Naive thymus-derived CD8-positive, alpha-beta T cell (primary cell): ENCODE measurements at places on chromosomes 11 and 22.

DNA sequence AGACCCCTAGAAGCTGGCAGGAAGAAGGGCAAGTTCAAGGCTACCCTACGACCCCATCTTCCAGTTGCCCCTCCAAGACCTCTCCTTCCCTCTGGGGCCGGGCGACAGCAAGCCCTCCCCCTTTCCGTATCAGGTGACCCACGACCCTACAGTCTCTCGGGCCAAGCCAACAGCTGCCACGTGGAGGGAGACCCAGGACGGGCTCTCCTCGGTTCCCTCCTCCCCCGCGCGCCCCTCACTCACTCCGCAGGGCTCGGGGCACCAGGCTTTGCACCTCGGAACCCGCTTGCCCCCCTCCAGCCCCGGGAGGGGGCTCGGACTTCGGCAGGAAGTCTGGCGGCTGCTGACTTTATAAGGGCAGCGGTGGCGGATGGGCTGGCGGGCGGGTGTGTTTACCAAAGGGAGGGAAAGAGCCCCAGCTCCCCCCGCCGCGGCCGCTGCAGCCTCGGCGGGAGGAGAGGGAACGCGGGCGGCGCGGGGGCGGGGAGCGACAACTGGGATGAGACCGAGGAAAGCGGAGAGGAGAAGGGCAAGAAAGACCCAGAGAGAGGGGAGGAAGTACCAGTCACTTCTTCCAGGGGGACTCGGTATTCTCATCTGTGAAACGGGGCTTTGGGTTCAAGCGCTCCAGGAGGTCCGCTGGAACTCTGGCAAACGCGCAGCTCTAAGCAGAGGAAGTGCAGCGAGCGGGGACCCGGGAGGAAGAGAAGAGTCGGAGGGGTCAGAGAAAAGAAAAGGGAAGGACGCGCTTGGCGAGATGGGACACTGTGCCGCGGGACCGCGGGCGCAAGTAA, 767 bp downstream of the SLC43A1 start:
- DNase-seq: peak; percentile 24

- DNase-seq: no peak
Measured at GRCh38 chr11:17762309-17762974, 27.9 kb downstream of the KCNC1 start.

DNA sequence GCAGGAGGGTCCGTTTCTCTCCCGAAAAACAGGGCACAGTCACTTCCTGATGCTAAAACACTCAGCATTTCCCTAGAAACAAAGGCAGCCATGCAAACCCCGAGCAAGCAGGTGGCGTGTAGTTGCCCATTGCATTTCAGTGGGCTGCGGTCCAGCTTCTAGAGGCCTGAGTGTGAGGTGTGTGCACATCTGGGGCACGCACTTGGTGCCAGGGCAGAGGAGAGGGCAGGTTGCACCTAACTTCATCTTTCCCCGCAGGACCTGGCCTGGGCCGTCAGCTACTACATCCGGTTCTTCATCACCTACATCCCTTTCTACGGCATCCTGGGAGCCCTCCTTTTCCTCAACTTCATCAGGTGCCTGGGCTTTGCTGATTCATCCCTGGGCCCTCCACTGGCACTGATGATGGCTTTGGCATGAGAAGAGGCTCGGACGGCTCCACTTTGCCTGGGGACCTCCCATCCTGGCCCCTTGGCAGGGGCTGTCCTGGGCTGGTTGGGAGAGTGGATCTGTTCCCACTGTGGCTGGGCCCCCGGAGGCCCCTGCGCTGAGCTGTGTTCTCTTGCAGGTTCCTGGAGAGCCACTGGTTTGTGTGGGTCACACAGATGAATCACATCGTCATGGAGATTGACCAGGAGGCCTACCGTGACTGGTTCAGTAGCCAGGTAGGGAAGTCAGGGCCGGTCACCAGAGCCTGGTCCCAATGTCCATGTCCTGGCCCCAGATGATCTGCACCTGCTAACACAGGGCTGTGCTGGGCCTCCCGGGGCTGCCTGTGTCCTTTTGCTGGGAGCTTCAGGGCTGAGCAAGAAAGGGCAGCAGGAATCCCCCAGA, 28.4 kb downstream of the FADS3 start:
- DNase-seq: no peak

DNA sequence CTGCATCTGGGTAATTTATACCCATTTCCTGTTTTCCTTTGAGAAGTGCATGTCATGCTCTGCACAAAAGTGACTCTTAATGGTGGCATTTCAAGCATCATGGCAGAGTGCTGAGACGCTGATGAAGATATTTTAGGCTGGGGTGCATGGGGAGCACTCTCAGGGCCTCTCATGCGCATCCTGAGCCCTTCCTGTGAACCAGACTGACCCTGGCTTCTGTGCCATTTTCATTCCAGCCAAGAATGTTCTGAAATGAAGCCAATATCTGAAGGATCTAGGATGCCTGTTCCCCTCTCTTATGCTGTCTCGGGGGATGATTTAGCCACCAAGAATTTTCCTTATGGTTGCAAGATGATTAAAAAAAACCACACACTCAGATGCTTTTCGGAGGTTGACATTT, 61.5 kb downstream of the MIAT start:
- no peak for DNase-seq

DNA sequence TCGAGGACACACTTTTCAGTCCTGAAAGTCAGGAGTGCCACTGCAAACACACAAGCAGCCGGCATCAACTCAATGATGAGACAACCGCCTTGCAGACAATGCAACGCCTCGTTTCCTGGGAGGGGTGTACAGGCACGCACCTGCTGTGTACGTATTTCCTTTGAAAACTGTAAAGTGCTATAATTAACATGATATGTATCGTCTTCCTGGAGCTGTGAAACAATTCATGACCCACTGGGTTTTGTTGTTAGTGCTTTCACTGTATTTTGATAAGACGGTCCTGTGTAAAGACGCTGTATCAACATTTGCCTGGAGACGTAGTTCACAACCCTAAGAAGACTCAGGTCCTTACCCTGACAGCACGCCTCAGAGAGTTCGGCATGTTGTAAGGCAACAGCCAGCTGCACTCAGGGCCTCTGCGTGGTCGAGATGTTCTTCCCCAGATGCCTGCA, 105.7 kb upstream of the ANO1 start:
- no peak for DNase-seq

- no peak for DNase-seq
Measured at GRCh38 chr22:46043816-46044620, 67.1 kb upstream of the WNT7B start.

GRCh38 chr22:32765132-32765618, 36.3 kb upstream of the TIMP3 start:
- DNase-seq: no peak

- DNase-seq: no peak
Measured at GRCh38 chr11:13010749-13011465, 1.8 kb downstream of the RASSF10 start.

GRCh38 chr11:27757953-27758352, 57.7 kb upstream of the BDNF start:
- no peak for DNase-seq

DNA sequence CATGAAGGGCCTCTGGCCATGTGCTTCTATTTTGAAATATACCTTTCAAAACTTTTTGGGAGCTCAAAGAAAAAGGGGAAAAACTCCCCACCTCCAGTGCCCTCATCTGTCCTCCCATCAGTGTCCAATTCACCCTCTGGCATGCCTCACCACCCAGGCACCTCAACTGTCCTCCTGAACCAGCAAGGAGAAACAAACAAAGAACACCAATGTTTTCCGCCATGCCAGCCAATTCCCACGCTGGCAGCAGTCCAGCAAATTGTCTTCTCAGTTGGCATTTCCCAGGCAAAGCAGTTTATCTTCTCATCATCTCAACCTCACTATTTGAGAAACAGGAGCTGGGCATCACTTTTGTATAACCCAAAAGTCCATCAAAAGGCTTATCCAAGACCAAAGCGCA, 496.9 kb downstream of the SOX6 start:
- DNase-seq: no peak

DNA sequence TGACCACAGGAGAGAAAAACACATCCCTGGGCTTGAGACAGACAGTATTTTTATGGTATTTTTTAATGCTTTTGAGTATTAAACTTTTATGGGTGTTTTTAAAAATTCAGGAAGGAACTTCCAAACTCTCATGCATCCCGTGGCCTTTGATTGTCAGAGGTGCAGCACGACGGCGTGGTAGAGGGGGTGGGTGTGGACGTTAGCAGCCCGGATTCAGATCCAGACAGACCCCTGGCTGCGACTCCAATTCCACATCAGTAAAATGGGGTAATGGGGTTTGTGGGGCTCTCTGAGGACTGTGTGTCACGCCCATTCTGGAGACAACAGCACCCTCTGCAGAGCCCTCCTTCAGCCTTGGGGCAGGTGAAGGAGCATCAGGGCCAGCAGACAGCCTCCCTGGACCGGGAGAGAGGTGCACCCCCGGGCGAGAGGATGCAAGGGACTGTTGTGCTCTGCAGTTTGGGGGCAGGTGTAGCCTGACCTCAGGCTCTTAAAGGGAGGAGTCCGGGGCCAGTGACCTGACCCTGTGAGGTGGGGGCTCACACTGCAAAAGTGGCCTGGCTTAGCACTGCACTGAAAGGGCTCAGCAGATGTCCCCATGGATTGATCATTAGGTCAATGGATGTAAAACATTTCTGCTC, 1024.3 kb downstream of the TBC1D22A start:
- DNase-seq: no peak

- DNase-seq: no peak
Measured at GRCh38 chr11:105718641-105719040, 108.8 kb downstream of the GRIA4 start.

DNA sequence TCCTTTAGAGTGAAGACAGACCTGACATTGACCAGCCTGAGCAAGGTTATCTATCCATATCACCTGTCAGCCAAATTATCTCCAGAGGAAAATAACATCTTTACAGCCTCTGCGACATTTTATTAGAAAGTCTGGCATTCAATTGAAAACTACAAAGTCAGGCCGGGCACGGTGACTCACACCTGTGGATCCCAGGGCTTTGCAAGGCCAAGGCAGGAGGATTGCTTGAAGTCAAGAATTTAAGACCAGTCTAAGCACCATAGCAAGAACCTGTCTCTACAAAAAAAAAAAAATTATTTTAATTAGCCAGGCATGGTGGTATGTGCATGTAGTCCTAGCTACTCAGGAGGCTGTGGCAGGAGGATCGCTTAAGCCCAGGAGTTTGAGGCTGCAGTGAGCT, 141.6 kb downstream of the RCN1 start:
- no peak for DNase-seq
